MG63 (cell line): ENCODE measurements at places on chromosomes 2 and 18. TPM values are rescaled to one million over a fixed set of nuclear protein-coding genes. Genes with fewer than 3 reads are reported as not detected.

Gene IWS1
- 26.2 and 29.0 TPM in 2 replicates for total RNA-seq

Gene FBLN7
- total RNA-seq: not detected in 2 replicates

Gene DNAJC5G
- not detected in 2 replicates for total RNA-seq

- DNase-seq: no peak
Measured at GRCh38 chr18:51425475-51425874, 228.0 kb upstream of the MEX3C start.

- no peak for DNase-seq
Measured at GRCh38 chr18:20988726-20989125, 122.9 kb downstream of the ROCK1 start.

Gene BMP10
- total RNA-seq: not detected in 2 replicates

Gene POTEJ
- total RNA-seq: not detected in 2 replicates

DNA sequence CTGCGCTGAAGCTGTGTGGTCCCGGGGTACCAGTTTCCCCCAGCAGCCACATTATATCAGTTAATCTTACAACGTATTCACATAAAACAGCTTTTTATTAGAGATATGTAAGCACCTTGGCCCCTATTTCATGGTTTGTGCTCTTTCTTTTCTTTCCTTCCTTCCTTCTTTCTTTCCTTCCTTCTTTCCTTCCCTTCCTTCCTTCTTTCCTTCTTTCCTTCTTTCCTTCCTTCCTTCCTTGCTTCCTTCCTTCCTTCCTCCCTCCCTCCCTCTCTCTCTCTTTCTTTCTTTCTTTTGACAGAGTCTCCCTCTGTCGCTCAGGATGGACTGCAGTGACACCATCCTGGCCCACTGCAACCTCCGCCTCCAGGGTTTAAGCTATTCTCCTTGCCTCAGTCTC, 3.7 kb upstream of the METAP1D start:
- DNase-seq: no peak

DNA sequence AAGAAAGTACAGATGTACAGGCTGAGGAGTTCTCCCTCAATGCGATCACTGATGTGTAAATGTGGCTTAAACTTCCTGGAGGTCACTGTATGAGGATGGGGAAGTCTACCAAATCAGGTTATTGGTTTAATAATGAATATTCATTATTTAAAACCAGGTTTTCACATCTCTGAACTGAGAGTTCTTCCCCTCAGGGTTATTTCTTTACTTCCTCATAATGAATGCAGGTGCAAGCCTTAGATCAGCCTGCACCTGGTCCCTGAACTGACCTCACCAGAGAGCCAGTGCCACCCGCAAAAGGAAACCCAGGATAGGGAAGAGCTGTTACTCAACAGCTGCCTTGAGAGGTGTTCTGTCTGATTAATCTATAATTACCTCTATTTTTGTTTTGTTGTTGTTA, 369.0 kb downstream of the EPHA4 start:
- no peak for DNase-seq

Gene UGT1A4
- total RNA-seq: not detected in 2 replicates

Gene LRRC30
- total RNA-seq: not detected in 2 replicates

GRCh38 chr2:63827749-63828148, 13.9 kb upstream of the UGP2 start:
- peak; percentile 57 for DNase-seq

DNA sequence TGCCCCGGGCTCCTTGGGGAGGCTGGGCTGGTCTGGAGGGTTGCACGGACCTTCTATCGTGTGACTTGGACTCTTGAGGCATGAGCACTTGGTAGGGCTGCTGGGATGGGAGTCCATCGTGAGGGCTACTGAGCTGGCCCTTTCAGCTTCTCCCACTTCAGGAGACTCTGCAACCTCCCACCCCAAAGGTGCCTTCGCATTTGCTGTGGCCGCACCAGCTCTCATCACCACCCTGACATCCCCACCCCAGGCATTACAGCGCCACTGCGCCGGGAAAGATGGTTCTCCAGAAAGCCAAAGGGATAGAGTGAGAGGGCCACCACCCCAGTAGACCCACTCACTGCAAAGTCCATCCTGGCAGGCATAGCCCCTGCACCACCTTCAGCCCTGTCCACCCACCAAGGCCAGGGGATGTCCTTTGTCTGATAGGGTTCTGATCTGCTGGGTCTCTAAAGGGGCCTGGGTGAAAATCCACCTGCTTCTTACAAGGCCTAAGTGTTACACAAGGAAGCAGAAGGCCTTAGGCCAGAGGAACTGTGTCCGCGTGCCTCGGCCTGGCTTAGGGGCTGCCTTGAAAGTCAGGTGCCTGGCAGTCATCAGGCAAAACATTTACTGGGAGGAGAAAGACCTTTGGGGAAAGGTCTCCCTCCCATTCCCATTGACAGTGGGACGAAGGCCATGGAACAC, 5.1 kb downstream of the EHD3 start:
- no peak for DNase-seq

Gene ZNF804A
- 0.76 and 3.6 TPM in 2 replicates for total RNA-seq

DNA sequence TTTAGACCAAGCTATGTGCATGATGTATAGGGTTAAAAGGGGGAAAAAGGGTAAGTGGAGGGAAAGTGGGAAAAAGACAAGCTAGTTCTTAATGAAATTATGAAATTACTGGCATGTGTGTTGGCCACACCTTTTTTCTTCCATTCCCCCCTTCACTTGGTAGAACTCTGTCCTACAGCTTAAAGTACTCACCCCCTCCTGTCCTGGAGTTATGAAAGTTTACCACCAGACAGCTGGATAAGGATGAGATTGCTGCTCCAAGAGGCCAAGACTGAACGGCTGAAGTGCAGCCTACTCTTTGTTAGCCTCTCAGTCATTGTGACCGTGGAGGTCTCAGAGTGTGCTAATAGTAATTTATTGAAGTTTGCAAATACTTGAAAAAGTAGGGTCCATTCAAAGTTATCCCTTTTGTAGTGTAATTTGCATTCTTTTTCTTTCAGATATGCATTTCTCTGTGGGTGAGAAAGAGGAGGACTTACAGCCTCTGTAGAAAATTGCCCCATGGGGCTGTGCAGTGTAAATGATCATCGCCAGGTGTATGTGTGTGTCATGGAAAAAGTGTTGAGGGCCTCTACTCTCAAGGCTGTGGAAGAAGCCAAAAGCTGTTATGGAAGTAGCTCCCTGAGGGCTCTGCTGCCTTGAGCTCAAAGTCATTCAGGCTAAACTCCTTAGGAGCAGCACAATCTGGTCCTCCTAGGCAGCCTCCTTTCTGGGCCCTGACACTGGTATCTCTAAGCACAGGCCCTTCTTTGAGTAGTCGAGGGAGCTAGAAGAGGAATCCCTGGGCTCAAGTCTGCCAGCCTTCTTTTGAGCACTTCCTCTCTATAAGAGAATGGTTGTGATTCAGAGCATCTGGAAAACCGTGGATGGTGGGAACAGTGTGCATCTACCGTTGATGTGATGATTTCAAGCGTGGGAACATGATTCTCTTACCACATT, 46.2 kb downstream of the LHCGR start:
- DNase-seq: no peak

- no peak for DNase-seq
Measured at GRCh38 chr2:136344339-136344738, 226.4 kb upstream of the CXCR4 start.

GRCh38 chr18:4238966-4239365, 216.1 kb downstream of the DLGAP1 start:
- no peak for DNase-seq

- no peak for DNase-seq
Measured at GRCh38 chr2:160109243-160109642, 46.8 kb upstream of the PLA2R1 start.

Gene CYP26B1
- total RNA-seq: 5.4 and 10.6 TPM in 2 replicates

DNA sequence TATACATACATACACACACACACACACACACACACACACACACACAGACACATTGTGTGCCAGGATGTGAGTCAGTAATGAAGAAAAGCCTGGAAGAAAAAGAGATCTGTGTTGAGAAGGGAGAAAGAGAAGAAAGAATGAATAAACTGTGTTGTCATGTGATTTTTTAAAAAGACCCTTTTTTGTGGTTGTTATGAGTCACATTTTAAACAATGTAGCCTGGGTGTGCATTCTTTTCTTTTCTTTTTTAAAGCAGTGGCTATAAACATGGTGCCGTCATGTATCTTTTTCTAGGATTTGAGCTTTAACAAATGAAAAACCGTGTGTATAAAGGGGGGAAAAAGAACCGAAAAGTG, 87.2 kb downstream of the NRP2 start:
- DNase-seq: no peak

Gene LYG1
- not detected in 2 replicates for total RNA-seq

Gene FSHR
- total RNA-seq: not detected in 2 replicates

Gene HOXD10
- total RNA-seq: 3.8 and 4.8 TPM in 2 replicates

GRCh38 chr2:85680707-85681371, 12.8 kb upstream of the SFTPB start:
- no peak for DNase-seq

- no peak for DNase-seq
Measured at GRCh38 chr2:41457026-41457425, 590.8 kb upstream of the PKDCC start.

Gene SH2D6
- 0.76 and 1.2 TPM in 2 replicates for total RNA-seq

- DNase-seq: no peak
Measured at GRCh38 chr2:235199128-235199527, 247.3 kb downstream of the SH3BP4 start.
